ENCODE measurements at places on chromosomes 3 and 15.

DNA sequence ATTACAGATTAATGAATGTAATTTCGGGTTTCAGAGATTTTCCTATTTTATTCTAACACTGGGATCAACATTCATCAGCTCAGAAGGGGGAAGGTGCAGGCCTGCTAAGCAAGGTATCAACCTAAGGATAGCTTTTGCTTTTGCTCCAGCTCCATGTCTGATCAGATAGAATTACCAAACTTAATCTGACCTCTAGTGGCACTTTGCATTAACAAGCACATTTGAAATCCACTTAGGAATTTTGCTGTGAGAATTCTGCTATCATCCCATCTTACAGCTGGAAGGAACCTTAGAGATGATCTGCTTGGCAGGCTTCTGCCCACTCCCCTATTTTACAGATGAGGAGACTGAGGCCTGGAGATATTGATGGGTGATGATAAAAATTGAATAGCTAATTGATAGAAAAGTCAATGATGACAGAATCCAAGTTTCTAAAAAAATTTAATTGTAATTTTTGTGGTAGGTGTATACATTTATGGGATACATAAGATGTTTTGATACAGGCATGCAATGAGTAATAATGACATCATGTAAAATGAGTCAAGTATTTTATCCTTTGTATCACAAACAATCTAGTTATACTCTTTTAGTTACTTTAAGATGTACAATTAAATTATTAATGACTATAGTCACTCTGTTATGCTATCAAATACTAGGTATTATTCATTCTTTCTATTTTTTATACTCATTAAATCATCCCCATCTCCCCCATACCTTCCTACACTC lies 209.2 kb upstream of the ZPLD1 start:
- DNase-seq = peak; percentile 58

DNA sequence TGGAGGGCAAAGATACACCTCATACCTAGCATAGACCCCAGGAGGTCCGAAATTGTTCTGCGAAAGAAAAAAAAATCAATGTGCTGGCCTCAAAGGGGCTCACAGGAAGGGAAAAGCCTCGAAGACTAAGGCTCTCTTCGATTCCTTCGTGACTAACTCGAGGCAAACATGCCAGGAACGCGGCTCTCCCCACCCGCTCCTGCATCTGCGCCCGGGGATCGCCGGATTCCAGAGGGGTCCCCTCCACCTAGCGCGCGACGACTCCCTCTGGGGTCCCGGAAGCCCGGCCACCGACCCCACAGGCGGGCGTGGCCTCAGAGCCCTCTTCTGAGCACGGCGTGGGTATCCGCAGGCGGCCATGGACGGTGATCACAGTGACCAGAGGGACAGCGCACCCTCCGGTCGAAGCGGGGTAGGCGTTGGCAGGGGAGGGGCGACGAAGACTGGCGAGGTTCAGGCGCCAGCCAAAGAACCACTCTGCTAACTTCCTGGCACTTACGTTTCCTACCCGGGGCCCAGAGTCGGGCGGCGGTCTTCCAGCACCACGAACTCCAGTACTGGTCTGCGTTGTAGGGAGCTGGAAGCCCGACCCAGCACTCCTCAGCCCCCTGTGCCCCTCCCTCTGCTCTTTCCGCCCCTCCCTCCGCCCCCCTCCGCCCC lies 515 bp upstream of the EIF3J start:
- DNase-seq = no peak

- DNase-seq = no peak
Observed at GRCh38 chr15:55816017-55816416, 73.1 kb upstream of the PRTG start.

DNA sequence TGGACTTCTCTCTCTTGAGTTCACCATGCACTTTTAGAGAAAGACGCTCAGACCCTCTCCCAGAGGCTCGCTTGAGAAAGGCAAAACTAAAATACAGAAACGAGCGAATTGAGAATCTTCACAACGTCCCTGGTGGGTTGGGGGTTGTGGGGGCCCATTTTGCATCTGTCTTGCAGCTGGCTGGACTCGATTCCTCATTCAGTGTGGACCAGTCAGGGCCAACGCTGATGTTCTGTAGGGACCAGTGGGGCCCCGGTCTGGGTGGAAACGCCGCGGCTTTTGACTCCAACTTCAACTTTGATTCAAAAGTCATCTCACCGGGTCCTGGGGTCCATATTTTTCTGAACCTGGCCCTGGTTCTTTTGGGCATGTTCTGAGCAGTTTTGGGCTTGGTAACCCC lies 68.1 kb downstream of the SLC6A6 start:
- DNase-seq = no peak

All from D341Med (cell line).